ENCODE measurements at places on chromosomes 1 and 21.

DNA sequence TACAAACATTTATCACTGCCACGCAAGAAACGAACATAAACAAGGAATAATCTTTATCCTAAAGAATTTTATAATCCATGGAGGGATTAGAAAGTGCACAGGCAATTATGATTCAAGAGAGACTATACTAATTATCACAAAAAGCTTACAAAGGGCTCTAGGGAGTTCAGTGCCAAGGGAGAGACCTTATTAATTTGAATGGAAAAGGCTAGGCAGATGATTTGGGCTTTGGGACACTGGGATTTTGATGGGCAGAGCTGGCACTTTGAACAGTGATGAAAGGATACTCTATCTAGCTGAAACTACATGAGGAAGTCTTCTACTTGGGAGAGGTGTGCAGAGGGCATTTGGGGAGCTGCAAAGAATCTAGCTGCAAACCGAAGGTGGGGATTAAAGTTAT lies 48.9 kb upstream of the IVNS1ABP start:
- DNase-seq: no peak

- DNase-seq: no peak
Measured at GRCh38 chr1:207968521-207969009, 57.6 kb upstream of the CD34 start.

DNA sequence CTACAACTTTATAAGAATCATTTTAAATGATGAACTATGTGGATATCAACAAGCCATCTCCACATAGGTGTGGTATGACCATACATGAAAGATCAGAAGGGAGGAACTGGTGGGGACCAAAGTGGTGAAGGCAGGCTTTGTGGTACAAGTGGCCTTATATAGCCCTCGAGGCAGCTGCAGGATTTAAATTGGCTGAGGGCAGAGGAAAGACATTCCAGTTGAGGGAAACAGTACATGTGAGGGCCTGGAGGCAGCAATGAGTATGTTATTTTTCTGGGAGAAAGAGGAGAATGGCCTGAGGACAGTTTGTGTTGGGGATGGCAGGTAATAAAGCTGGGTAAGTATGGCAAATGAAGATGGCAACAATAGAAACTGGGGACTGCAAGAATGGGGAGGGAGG lies 17.1 kb downstream of the OSCP1 start:
- no peak for DNase-seq

DNA sequence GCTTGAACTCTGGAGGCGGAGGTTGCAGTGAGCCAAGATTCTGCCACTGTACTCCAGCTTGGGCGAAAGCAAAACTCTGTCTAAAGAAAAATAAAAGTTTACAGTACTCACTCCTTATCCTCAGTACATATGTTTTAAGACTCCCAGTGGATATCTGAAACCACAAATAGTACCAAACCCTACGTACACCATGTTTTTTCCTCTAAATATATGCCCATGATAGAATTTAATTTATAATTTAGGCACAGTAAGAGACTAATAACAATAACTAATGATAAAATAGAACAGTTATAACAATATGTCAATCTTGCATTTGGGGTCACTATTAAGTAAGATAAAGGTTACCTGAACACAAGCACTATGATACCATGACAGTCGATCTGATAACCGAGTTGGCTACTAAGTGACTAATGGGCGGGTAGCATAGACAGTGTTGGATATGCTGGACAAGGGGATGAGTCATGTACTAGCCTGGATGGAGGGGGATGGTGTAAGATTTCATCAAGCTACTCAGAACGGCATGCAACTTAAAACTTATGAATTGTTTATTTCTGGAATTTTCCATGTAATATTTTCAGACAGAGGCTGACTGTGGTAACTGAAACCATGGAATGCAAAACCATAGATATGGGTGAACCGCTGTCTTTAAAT lies 43.7 kb downstream of the ST7L start:
- DNase-seq: no peak

DNA sequence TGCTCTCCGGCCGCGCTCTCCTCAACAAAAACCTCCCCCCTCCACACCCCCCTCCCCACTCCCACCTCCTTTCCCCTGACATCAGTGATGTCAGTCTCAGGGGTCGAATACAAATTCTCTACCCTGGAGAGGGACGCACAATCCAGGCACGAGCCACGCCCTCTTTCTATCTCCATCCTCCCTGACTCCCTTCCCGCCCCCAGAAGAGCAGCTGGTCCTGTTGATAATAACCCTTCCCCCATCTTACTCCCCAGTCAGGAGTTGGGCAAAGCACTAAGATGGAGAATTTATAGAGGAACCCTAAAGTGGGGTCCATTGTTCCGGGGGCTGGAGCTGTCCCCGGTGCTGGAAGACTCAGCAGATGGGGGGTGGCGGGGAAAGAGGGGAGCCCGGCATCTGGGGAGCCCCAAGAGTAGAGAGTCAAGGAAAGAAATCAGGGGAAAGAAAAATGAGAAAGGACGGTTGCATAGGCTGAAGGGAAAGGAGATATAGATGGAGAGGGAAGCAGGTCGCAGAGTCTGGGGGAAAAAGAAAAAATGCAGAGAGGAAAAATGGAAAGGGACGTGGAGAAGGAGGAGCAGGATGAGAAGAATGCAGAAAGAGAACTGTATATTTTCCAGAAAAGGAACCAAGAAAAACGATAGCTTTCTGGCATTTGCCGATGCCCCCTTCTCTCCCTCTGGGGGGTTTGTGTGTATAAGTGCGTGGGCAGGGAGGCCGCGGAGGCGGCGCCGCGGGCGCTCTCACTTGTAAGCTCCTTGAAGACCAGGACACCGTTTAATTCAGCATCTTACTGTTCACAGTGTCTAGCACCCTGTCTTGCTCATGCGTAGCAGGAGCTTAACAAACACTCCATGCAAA lies at the start of gene CELF3:
Gene CELF3 (minus strand): TSS at position 33 of the 861 bp plus-strand sequence. CDS start 783 bp downstream, outside the sequence.
- peak; percentile 57 for DNase-seq

- DNase-seq: peak; percentile 90
Measured at GRCh38 chr1:185733818-185734735, at the start of gene HMCN1. TSS of gene HMCN1 (plus strand) at chr1:185734391. CDS start at chr1:185734780, 389 bp downstream.

DNA sequence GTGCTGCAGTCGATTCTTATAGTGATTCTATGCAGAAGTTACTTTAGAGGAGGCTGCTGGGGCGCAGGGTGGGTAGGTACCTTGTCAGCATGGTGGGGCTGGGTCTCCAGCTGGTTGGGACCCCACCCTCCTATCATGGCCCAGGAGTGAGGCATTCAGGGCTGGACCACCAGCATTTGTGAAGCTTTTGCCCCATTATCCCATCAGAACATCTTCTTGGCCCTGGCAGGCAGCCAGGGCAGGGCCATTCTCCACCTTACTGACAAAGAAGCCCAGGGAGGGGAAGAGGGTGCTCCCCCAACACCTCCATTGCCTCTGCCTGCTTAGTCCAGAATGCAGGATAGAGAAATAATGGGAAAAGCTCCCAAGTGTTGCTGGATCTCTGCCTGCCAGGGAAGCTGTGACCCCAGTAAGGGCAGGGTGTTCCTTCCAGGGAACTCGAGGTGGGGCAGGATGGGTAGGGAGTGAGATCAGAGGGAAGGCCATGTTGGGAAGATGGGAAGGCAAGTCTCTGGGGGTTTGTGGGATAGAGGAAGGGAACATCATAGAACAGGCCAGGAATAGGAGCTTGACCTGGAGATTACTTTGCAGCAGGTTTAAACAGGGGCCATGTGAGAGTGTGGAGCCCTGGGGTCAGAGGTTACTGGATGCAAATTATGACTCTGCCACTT lies 16.2 kb upstream of the SLC2A1 start:
- DNase-seq: no peak
